K562 (cell line): ENCODE measurements at places on chromosomes 6 and 20.
A peak's percentile ranks its signal among the peaks of the same experiment; 100 is the strongest.

DNA sequence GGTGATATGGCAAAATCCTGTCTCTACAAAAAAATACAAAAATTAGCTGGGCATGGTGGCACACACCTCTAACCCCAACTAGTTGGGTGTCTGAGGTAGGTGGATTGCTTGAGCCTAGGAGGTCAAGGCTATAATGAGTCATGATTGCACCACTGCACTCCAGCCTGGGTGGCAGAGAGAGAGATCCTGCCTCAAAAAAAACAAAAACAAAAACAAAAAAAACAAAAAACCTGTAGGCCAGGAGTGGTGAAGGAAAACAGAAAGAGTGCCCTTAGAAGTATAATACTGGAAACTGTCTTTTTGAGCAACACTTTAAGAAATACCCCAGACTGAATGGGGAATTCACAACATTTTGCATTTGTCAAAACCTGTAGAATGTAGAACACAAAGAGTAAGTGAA is 85.3 kb downstream of the JARID2 start:
- DNase-seq, result no peak

GRCh38 chr6:18263418-18264218 is 712 bp downstream of the DEK start:
- no peak for DNase-seq

- peak; percentile 55 for DNase-seq
Measured at GRCh38 chr6:43809417-43810305, 39.6 kb downstream of the VEGFA start.

GRCh38 chr6:151290877-151291721 is 51.3 kb downstream of the AKAP12 start:
- DNase-seq, result no peak

- DNase-seq, result no peak
Measured at GRCh38 chr6:166907871-166908806, 48.2 kb downstream of the RNASET2 start.

GRCh38 chr6:113055998-113056397 is 708.9 kb downstream of the RFPL4B start:
- DNase-seq, result no peak

- no peak for DNase-seq
Measured at GRCh38 chr6:157438611-157439111, 57.7 kb downstream of the ZDHHC14 start.

- DNase-seq, result no peak
Measured at GRCh38 chr6:46486181-46486580, 5.1 kb downstream of the RCAN2 start.

DNA sequence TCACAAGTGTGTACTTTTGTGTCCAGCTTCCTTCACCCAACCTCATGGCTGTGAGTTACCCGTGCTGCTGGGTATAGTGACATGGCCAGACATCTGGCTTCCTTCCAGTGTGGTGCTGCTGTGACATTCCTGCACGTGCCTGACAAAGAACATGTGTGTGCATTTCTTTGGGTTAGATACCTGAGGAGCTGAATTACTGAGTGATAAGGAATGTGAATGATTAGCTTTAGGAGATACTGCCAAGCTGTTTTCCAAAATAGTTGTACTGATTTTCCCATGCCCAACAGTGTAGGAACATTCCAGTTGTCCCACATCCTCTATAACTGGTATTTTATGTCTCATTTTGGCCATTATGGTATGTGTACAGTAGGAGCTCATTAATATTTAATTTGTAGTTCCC is 132.5 kb downstream of the PREX1 start:
- DNase-seq, result no peak
